ELF-1 (cell line): ENCODE measurements at places on chromosomes 5 and 9.

GRCh38 chr9:136016572-136017288, 55.6 kb upstream of the UBAC1 start:
- no peak for DNase-seq

DNA sequence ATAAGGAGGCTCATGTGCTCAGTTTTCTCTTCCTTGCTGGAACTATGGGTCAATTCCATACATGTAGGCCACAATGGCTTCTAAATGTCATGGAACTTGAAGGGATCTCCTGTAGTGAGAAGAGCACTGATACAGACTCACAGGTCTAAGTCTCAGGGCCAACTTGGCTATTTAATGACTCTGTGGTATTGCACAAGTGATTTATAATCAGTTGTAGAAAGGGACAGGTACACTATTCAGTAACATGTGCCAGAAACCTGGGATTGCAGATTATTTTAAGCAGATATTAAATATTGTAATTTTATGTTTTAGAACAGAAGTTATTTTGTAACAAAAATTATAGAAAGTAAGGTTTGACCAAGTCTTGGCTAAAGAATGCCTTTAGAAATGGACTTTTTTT, 241.5 kb upstream of the PIK3R1 start:
- no peak for DNase-seq

DNA sequence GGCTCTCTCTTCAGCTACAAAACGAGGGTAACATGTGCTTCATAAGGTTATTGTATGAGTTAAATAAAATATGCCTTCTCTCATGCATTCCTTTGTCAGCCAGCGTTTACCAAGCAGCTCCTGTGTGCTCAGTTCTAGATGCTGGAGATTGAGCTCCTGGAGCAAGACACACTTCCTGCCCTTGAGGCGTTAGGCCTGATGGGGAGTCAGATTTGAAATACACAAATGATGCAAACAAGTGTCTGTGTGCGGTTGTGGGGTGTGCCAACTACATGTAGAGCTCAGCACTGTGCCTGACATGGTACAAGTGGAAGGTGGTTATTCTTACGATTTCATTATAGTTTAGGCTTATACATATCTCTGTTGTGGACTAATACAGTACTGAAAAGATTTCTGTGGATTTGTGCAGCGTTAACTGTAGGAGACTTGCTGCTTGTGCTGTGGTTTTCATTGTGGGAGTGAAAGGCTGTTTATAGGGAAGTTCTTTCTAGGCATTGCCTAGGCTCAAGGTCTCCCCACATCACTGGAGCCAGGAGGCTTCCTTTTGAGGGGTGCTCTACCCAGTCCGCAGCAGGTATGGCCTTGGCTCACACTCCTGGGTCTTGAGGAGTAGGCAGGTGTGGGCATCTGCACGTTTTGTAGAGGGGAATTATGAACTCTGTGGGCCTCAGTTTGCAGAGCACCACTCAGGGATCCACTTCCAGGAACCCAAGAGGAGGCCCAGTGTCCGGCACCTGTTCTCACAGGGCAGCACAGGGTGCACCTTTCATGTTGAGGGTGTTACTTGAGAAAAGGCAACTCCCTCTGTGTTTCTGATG, 39.8 kb upstream of the ANGPTL2 start:
- DNase-seq: no peak

GRCh38 chr9:33458444-33458843, 11.1 kb upstream of the AQP3 start:
- DNase-seq: no peak

- DNase-seq: no peak
These were observed 102.2 kb downstream of the COL5A1 start for GRCh38 chr9:134743853-134744252.

- no peak for DNase-seq
These were observed 92.3 kb downstream of the FANCC start for GRCh38 chr9:95225076-95225725.

GRCh38 chr9:107158321-107158720, 124.8 kb upstream of the RAD23B start:
- peak; percentile 74 for DNase-seq

- no peak for DNase-seq
These were observed 59.0 kb upstream of the C9orf72 start for GRCh38 chr9:27632254-27632653.

DNA sequence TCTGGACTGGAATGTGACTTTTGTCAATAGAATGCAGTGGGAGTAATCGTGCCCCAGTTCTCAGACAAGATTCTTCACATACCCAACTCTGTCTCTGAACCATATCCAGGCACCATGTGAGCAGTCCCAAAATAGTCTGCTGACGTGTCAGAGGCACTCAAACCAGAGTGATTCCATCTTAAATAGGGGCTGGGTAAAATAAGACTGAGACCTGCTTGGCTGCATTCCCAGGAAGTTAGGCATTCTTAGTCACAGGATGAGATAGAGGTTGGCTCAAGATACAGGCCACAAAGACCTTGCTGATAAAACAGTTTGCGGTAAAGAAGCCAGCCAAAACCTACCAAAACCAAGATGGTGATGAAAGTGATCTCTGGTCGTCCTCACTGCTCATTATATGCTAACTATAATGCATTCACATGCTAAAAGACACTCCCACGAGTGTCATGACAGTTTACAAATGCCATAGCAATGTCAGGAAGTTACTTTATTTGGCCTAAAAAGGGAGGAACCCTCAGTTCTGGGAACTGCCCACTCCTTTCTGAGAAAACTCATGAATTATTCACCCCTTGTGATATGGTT, 16.9 kb upstream of the PLCXD3 start:
- DNase-seq: peak; percentile 12

GRCh38 chr9:131708226-131709002, 31.5 kb downstream of the RAPGEF1 start:
- DNase-seq: no peak

GRCh38 chr9:136685790-136686533, 1.3 kb downstream of the AGPAT2 start:
- no peak for DNase-seq

- DNase-seq: no peak
These were observed 15.8 kb downstream of the GZMK start for GRCh38 chr5:55039843-55040242.
